Activated T-helper 9 cell treated with anti-CD3 and anti-CD28 coated beads, Interleukin-2, amount 50 U/mL, for 16 hours (primary cell): ENCODE measurements at places on chromosomes 2 and 18.

DNA sequence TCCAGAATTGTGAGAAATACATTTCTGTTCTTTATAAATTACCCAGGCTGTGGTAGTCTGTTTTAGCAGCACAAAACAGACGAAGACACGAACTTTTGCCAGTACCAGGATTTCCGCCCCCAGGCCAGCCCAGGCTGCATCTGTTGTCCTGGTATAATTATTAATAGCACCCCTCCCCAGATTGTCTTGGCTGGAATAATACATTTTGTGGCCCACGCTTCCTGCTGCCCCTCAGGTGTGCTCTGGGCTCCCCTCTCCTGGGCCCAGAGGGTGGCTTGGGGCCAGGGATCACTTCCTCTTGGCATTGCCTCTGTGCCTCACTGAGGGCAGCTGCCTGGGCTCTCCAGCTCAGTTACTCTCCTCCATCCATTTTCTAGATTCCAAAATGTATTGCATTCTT, 102.1 kb upstream of the HS6ST1 start:
- DNase-seq = no peak

GRCh38 chr2:6454286-6454990, 411.3 kb downstream of the CMPK2 start:
- DNase-seq = no peak

DNA sequence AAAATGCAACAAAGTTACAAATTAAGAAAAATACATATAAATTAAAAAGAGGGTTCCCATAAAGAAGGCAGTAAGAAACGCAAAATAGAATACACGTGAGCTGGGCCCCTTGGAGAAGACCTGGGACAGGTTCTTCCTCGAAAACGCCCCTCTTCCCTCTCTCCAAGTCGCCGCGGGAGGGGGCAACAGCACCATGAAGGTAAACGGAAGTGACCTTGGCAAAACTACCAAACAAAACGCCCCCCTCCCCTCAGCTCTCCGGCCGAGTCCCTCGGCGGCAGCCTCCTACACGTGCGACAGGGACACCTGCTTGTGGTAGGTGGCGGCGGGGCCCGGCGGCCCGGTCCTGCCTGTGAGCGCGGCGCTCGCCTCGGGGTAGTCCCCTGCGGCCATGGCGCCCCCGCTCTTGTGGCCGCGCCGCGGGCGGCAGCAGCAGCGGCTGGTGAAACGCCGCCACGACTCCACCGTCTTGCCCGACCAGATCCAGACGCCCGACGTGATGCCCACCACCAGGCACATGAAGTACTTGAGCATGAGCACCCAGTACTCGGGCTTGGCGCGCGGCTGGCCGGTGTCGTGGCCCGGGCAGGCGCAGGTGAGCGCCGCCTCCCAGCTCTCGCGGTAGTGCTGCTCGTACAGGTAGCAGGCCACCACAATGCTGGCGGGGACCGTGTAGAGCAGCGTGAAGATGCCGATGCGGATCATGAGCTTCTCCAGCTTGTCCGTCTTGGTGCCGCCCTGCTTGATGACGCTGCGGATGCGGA, 2.8 kb downstream of the FZD5 start:
- DNase-seq = no peak

DNA sequence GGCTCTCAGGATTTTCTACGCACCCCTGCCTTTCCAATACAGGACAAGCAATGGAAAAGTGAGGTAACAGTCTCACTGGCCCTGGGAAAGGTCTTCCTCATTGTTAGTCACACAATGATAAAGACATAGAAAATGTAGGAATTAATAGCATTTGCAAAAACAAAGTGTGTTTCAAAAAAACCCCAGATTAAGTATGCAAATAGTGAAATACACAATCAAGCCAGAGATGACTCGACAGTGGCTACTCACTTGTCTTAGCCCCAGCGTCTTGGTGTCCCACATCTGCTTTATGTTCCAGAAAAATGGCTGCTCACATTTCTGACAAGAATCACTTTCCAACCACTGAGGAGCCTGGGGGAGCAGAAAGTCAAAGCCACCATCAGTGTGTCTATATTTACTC, 47.0 kb upstream of the AP1S3 start:
- no peak for DNase-seq

DNA sequence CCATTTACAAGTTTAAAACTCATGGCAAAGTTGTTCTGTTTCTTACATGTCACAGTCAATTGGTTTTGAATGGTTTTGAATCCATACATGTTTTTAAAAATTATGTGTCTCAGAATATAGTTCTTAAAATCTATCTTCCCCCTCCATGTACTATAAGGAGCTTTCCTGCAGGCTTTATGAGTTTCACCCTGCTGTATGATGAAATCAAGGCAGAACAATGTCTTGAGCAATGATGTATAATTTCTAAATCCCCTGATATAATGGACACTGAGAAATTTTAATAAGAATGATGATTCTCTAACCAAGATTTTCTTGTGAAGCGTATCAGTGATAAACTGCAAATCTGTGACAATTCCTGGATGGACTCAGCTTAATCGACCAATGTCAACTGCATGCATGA, 10.6 kb upstream of the ZNF516 start:
- DNase-seq = no peak
